HFFc6 (cell line): ENCODE measurements at places on chromosomes 3 and 15. TPM values are rescaled to one million over a fixed set of nuclear protein-coding genes. Genes with fewer than 3 reads are reported as not detected.

Gene FOXB1
- not detected in 3 replicates for total RNA-seq

Gene ERICH6
- not detected in 3 replicates for total RNA-seq

Gene CLDN16
- total RNA-seq, result 0.06 TPM in 1 of 3 replicates, not detected in the others

Gene ALPK3
- total RNA-seq, result 0.23 to 0.29 TPM (median 0.29 TPM) in 3 replicates

Gene ITGA11
- total RNA-seq, result 1.1 to 2.2 TPM (median 1.6 TPM) in 3 replicates

Gene SPINK8
- not detected in 3 replicates for total RNA-seq

Gene SHF
- 2.5 and 2.9 TPM in 2 replicates for total RNA-seq

Gene SV2B
- not detected in 2 replicates for total RNA-seq

Gene CAMK2N2
- total RNA-seq, result 3.5 to 4.9 TPM (median 4.4 TPM) in 3 replicates

Gene MASP1
- total RNA-seq, result 29.9 to 111 TPM (median 37.1 TPM) in 3 replicates

DNA sequence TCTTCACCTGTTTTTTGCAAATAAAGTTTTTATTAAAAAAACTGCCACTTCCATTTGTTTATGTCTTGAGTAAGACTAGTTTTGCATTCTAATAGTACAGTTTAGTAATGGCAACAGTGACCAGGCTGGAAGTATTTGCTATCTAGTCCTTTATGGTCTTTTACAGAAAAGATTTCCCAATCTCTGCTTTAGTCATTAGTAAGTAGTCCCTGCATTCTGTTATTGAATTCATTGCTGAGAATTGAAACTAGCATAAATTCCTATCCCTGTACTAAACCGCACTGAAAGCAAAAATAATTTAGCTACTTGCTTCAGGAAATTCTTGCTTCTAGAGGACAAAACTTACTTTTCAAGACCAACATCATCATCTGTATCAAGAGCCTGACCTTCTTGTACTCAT lies 46.2 kb downstream of the CNTN6 start:
- H3K4me1 ChIP-seq, result no peaks in the 10 kb centered on the region
- H3K27ac ChIP-seq, result no peak overlapping the region
- DNase-seq, result no peak
- no peaks in the 10 kb centered on the region for H3K36me3 ChIP-seq
- H3K27me3 ChIP-seq, result no peaks in the 10 kb centered on the region
- H3K4me3 ChIP-seq, result no peak overlapping the region

DNA sequence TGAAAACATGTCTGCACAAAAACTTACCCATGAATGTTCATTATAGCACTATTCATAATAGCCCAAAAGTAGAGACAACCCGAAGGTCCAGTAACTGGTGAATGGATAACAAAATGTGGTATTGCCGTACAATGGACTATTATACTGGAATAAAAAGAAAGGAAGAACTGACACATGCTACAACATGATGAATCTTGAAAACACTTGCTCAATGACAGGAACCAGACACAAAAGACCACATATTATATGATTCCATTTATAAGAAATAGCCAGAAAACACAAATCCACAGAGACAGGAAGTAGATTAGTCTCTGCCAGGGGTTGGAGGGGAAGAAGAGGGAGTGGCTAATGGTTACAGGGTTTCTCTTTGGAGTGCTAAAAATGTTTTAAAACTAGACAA lies 18.3 kb downstream of the SHC4 start:
- H3K4me3 ChIP-seq, result no peak overlapping the region
- peaks cover 41% of the 10 kb centered on the region for H3K4me1 ChIP-seq
- H3K27me3 ChIP-seq, result no peaks in the 10 kb centered on the region
- no peak overlapping the region for H3K27ac ChIP-seq
- no peak for DNase-seq

DNA sequence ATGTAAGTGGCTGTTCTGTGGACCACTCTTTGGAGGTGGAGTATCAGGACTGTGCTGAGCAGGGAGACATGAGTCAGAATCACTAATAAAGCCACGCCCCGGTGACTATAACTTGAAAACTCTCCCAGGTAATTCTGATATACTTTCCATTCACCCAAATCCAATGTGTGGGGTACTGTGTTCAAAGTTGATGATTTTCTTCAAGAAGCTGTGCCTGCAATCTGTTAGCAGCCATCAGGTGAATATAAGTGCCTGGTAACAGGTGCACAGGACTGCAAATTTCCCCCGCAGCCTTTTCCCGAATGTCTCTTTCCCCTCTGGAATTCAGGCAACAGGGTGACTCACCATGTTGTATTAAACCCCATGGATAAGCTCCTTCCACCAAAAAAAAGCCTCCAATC lies 17.0 kb downstream of the MAGI1 start:
- H3K27ac ChIP-seq, result peak overlapping the region; percentile 34; the same call in 1 of the 2 replicates
- no peak for DNase-seq
- H3K4me1 ChIP-seq, result peaks cover 37% of the 10 kb centered on the region
- H3K36me3 ChIP-seq, result no peaks in the 10 kb centered on the region
- H3K27me3 ChIP-seq, result peaks cover 1% of the 10 kb centered on the region; the same call in 1 of the 2 replicates

GRCh38 chr3:185071287-185071800 lies 81.5 kb downstream of the C3orf70 start:
- H3K4me1 ChIP-seq, result peaks cover 6% of the 10 kb centered on the region; the same call in 1 of the 2 replicates
- no peak for DNase-seq
- peaks cover 16% of the 10 kb centered on the region for H3K27me3 ChIP-seq
- H3K4me3 ChIP-seq, result no peak overlapping the region

- peaks cover 3% of the 10 kb centered on the region for H3K27me3 ChIP-seq
- H3K4me3 ChIP-seq, result no peak overlapping the region
- peak overlapping the region; percentile 70; the same call in 1 of the 2 replicates for H3K27ac ChIP-seq
- DNase-seq, result no peak
- peaks cover 54% of the 10 kb centered on the region for H3K4me1 ChIP-seq
Observed at GRCh38 chr3:184321666-184322065, 7.3 kb downstream of the EIF4G1 start.

GRCh38 chr3:45763303-45763675 lies 33.0 kb downstream of the SLC6A20 start:
- H3K27ac ChIP-seq, result no peak overlapping the region
- DNase-seq, result no peak
- H3K36me3 ChIP-seq, result peaks cover 11% of the 10 kb centered on the region; the same call in 1 of the 2 replicates

- H3K4me1 ChIP-seq, result peaks cover 26% of the 10 kb centered on the region
- peaks cover 9% of the 10 kb centered on the region for H3K27me3 ChIP-seq
- H3K36me3 ChIP-seq, result no peaks in the 10 kb centered on the region
Observed at GRCh38 chr3:107813026-107813425, 277.8 kb downstream of the CD47 start.

DNA sequence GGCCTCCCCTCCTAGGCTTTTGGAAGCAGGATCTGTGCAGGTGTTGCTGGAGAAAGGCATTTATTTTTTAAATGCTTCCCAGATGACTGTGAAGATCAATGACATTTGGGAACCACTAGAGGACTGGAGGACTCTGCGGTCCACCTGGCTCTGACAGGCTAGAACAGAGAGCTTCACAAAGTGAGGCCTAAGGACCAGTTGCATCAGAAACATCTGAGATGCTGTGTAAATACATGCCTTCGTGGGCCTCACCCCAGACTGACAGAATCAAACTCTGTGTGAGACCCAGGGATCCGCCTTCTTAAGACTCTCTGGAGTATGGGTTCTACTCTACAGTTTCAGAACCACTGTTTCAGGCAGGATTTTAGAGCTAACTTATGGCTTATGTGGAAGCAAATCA lies 105.0 kb upstream of the ICE2 start:
- peaks cover 4% of the 10 kb centered on the region; the same call in 1 of the 2 replicates for H3K27me3 ChIP-seq
- peak overlapping the region; percentile 40; the same call in 1 of the 2 replicates for H3K27ac ChIP-seq
- DNase-seq, result no peak
- H3K4me1 ChIP-seq, result peaks cover 37% of the 10 kb centered on the region

DNA sequence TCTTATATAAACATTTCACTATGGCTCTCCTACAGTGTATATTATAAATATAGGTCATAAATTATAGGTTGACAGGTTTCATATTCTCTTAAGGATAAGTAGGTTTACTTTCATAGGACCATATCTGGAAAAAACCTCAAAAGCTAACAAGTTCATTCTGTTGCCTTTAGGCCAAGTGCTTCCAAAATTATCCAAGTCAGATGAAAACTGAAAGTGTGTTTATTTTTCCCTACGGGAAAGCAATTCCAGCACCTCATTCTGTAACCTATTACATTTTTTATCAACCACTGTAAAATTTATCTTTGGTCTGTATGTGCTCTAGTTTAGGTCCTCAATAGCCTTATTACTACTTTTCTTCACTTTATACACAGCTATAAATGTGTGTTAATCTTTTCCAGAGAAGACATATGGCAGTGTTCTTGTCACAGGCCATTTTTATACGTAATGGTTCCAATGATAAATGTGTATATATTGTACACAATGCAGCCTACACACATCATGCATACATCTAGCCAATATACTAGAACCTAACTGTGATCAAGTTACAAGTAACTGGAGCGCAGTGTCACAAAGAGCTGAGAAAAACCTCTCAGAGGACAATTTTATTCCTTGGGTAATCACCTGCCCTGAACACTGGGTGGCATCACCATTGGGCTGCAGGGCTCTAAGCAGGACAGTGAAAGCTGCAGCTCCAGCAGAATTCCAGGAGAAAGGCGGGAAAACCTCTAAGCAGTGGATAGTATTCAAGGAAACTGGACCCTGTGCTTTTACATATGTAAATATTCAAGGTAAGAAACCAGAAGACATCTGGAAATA lies 251.3 kb downstream of the CTNNB1 start:
- no peaks in the 10 kb centered on the region for H3K36me3 ChIP-seq
- peak; percentile 4 for DNase-seq
- no peak overlapping the region for H3K27ac ChIP-seq
- no peaks in the 10 kb centered on the region for H3K4me1 ChIP-seq
- no peak overlapping the region for H3K4me3 ChIP-seq

DNA sequence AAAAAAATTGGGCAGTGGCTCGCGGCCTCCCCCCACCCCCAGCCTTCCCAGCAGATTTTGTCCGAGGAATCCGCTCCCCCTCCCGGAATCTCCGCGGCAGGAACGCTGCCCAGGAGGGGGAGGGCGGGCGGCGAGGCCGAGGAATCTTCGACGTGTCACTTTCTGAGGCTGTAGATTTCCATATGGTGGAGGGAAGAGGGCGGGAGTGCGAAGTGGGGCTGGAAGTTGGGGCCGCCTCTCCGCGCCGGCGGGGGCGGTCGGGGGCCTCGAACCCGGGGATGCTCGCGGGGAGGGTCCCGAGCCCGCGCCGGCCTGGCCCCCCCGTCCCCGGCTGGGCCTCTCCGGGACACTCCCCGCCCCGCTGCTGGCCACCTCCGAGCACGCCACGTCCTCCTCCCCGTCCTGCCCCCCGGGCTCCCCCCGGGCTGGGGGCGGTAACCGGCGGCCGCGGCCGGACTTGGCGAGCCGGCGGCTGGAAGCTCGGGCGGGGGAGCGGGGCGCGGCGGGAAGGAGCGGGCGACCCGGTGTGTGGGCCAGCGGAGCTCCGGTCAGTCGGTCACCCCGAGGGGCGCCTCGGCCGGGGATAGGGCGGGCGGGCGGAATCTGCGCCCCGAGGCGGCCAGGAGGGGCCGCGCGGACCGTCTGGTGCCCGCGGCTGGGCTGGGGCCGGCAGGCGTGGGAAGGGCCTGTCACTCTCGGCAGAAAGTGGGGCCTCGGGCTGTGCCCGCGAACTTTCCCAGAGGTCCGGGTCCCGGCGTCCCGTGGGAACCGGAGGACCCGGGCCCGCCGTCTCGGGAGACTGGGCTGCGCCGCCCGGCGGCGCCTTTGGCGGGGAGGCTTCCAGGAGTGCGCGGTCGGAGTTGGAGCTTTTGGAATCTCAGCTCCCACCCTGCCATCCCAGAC lies 951 bp downstream of the FNDC3B start:
- peak; percentile 78 for DNase-seq
- H3K27ac ChIP-seq, result peak overlapping the region; percentile 93
- peaks cover 52% of the 10 kb centered on the region for H3K4me1 ChIP-seq
- H3K27me3 ChIP-seq, result peaks cover 4% of the 10 kb centered on the region; the same call in 1 of the 2 replicates

- H3K4me1 ChIP-seq, result 0 out of 2 replicates have a peak, but pooled peaks cover 4% of the 10 kb centered on the region
- no peaks in the 10 kb centered on the region for H3K27me3 ChIP-seq
- H3K27ac ChIP-seq, result no peak overlapping the region
- no peak for DNase-seq
Observed at GRCh38 chr15:95580121-95580520, 750.4 kb upstream of the NR2F2 start.

DNA sequence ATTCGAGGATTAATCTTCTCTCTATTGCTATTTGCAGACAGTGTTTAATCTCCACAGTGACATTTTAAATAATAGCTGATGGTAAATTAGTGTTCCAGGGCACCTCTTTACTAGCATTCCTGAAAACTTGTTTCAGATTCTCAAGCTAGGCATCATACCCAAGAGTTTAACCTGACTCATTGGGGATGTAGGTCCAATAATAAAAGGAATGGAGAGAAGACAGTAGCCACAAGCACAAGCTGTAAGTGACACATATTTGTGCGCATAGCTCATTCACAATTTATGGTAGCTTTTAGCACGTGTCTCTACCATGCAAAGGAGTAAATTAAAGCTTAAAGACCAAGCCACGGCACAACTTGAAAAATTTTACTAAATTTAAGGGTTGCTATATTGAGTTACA lies 171.3 kb upstream of the FAM3D start:
- no peak overlapping the region; the same call in 1 of the 2 replicates for H3K27ac ChIP-seq
- H3K4me1 ChIP-seq, result peaks cover 50% of the 10 kb centered on the region
- DNase-seq, result peak; percentile 36
- H3K36me3 ChIP-seq, result no peaks in the 10 kb centered on the region

GRCh38 chr15:43212951-43213350 lies 7.9 kb downstream of the EPB42 start:
- no peak overlapping the region for H3K27ac ChIP-seq
- H3K27me3 ChIP-seq, result peaks cover 72% of the 10 kb centered on the region
- no peak for DNase-seq
- no peaks in the 10 kb centered on the region for H3K36me3 ChIP-seq
- H3K4me3 ChIP-seq, result no peak overlapping the region

DNA sequence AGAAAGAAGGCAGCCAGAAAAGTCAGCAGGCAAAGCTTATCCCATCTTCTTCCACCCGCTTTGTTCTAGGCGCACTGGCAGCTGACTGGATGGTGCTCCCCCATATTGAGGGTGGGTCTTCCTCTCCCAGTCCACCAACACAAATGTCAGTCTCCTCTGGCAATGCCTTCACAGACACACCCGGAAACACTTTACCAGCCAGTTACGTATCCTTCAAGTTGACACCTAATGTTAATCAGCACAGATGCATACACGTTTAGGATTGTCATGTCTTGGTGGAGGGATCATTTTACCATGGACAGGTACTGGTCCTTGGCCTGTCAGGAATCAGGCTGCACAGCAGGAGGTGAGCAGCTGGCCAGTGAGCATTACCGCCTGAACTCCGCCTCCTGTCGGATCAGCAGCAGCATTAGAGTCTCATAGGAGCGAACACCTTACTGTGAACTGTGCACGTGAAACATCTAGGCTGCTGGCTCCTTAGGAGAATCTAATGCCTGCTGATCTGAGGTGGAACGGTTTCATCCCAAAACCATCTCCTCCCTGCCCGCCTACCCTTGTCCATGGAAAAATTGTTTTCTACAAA lies 59.1 kb upstream of the PYDC2 start:
- no peak for DNase-seq
- H3K27me3 ChIP-seq, result peaks cover 3% of the 10 kb centered on the region
- H3K36me3 ChIP-seq, result peaks cover 24% of the 10 kb centered on the region

DNA sequence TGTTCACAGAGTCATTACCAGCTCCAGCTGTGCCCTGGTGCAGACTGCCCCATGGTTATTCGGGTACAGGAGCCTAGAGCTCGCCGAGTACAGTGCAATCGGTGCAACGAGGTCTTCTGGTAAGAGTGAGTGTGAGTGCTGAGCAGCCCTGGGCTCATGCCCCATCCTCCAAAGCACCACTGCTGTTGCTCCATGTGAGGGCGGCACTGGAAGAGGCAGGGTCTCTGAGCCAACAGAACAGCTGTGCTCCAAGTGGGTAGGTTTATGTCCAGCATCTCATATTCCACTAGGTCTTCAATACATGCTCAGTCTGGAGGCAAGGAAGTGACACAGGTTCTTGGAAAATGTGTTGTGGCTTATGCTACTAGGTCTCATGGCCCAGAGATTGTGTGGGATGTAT lies 19.5 kb upstream of the P4HTM start:
- H3K27ac ChIP-seq, result no peak overlapping the region
- peaks cover 38% of the 10 kb centered on the region for H3K36me3 ChIP-seq
- H3K4me3 ChIP-seq, result no peak overlapping the region
- H3K4me1 ChIP-seq, result no peaks in the 10 kb centered on the region
- no peaks in the 10 kb centered on the region for H3K27me3 ChIP-seq
- no peak for DNase-seq
